ENCODE measurements at places on chromosomes 11 and 22. TPM values are rescaled to one million over a fixed set of nuclear protein-coding genes. Genes with fewer than 3 reads are reported as not detected.

GRCh38 chr11:79335681-79336080 lies 105.1 kb downstream of the TENM4 start:
- no peaks in the 10 kb centered on the region for H3K27me3 ChIP-seq
- no peak overlapping the region for H3K4me3 ChIP-seq
- no peak for DNase-seq
- H3K27ac ChIP-seq = no peak overlapping the region
- H3K36me3 ChIP-seq = no peaks in the 10 kb centered on the region

GRCh38 chr22:27726686-27727449 lies 74.7 kb downstream of the MN1 start:
- H3K36me3 ChIP-seq = no peaks in the 10 kb centered on the region
- peaks cover 32% of the 10 kb centered on the region for H3K4me1 ChIP-seq
- H3K4me3 ChIP-seq = 0 out of 2 replicates have a peak overlapping the region, but pooled peaks have one; percentile 21
- peak; percentile 44 for DNase-seq
- H3K27ac ChIP-seq = no peak overlapping the region
- H3K27me3 ChIP-seq = no peaks in the 10 kb centered on the region

GRCh38 chr11:93849201-93849600 lies 1.2 kb downstream of the VSTM5 start:
- H3K36me3 ChIP-seq = no peaks in the 10 kb centered on the region
- H3K4me1 ChIP-seq = peaks cover 17% of the 10 kb centered on the region
- H3K27me3 ChIP-seq = peaks cover 10% of the 10 kb centered on the region

Gene CD3G
- polyA plus RNA-seq = not detected
